Uterus (tissue), 4 donors: ENCODE measurements at places on chromosomes 1 and 21. TPM values are rescaled to one million over a fixed set of nuclear protein-coding genes. Genes with fewer than 3 reads are reported as not detected.

GRCh38 chr1:116485071-116485735, 85.6 kb downstream of the CD58 start:
- no peaks in the 10 kb centered on the region for H3K27me3 ChIP-seq
- no peaks in the 10 kb centered on the region for H3K36me3 ChIP-seq
- H3K4me1 ChIP-seq = no peaks in the 10 kb centered on the region
- DNase-seq = peak; percentile 75

ERG gene
- total RNA-seq = 78.6 TPM

DNA sequence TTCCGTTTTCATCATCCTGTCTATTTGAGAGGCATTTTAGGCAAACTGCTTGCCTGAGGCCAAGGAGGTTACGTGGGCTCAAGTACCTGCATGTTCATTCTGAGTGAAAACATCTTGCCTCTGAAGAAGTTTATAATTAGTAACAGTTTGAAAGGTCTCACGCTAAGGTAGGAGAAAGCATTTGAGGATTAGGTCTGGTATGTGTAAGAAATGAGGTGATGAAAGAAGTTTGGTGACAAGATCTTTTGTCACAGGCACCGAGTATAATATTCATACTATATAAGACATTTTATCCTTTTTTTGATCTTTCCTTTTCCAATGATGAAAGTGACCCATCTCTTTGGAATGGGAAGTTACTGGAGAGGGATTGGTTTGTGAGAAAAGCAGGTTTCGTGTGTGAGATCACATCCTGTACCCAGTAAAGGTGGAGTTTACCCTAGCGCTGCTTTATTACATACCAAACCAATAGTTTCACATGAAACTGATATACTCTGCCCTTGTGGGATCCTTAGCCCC, 98.7 kb upstream of the PDC start:
- H3K27me3 ChIP-seq = no peaks in the 10 kb centered on the region
- no peak overlapping the region for H3K4me3 ChIP-seq
- H3K36me3 ChIP-seq = no peaks in the 10 kb centered on the region
- no peaks in the 10 kb centered on the region for H3K4me1 ChIP-seq

DNA sequence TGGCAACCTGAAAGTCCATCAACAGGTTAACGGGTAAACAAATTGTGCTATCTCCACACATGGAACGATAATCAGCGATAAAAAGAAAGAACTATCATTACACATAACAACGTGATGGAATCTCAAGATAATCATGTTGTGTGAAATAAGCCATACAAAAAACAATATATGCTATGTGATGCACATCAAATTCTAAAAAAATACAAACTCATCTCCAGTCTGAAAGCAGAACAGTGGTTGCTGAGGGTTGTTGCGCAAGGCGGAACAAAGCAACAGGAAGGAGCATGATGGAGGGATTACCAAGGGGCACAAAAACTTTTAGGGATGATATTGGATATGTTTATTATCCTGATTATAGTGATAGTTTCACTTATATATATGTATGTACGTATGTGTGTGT, 324.8 kb downstream of the VAV3 start:
- no peaks in the 10 kb centered on the region for H3K4me1 ChIP-seq
- DNase-seq = no peak
- H3K36me3 ChIP-seq = no peaks in the 10 kb centered on the region
- no peaks in the 10 kb centered on the region for H3K27me3 ChIP-seq
- no peak overlapping the region for H3K4me3 ChIP-seq

- no peak overlapping the region for H3K4me3 ChIP-seq
- no peak for DNase-seq
- no peaks in the 10 kb centered on the region for H3K27me3 ChIP-seq
Observed at GRCh38 chr1:94660994-94661393, 119.4 kb upstream of the F3 start.

DNA sequence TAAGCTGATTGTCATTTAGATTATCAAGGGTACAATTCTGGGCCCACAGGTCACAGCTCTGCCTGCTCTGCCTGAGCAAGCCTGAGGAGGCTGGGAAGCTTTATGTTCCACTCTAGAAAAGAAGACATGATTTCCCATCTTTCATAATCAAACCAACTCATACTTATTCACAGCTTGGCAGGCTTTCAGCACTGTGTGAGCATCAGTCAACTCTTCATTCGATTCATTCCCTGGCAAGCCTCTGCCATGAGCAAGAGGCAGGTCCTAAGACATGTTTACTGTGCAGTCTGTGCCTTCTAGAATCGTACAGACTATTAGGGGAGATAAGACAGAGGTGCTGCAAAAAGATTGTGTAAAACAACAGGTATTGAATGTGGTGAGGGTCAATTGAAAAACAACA, 24.5 kb upstream of the KIRREL1 start:
- peak overlapping the region; percentile 10 for H3K27ac ChIP-seq
- H3K36me3 ChIP-seq = no peaks in the 10 kb centered on the region
- no peaks in the 10 kb centered on the region for H3K4me1 ChIP-seq
- H3K4me3 ChIP-seq = no peak overlapping the region
- no peaks in the 10 kb centered on the region for H3K27me3 ChIP-seq
- no peak for DNase-seq

DNA sequence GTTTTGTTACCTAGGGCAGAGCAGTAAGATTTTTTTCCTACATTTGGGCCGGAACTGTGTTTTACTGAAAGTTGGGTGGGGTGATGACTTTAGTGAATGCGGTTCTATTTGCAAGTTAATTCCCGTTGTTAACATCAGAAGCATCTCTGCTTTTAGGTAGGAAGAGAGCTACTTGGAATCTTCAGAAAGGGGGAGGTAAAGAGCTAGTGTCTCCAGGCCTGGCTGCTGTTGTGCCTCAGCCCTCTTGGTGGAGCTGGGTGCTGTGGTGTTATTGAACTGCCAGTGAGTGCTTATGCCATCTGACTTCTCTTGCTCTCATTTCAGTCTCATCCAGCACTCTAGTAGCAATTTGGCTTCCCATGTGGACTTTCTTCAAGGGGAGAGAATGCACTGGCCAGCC, 3.4 kb downstream of the KDM4A start:
- no peak for DNase-seq
- H3K27me3 ChIP-seq = no peaks in the 10 kb centered on the region
- no peaks in the 10 kb centered on the region for H3K4me1 ChIP-seq
- H3K36me3 ChIP-seq = no peaks in the 10 kb centered on the region
- H3K4me3 ChIP-seq = no peak overlapping the region

LAMC2 gene
- total RNA-seq = 2.8 TPM

CD101 gene
- total RNA-seq = 2.1 TPM

GRCh38 chr1:56097713-56098112, 481.6 kb downstream of the PLPP3 start:
- no peak overlapping the region for H3K27ac ChIP-seq
- no peaks in the 10 kb centered on the region for H3K36me3 ChIP-seq
- no peaks in the 10 kb centered on the region for H3K27me3 ChIP-seq

ETV3L gene
- total RNA-seq = not detected

DNA sequence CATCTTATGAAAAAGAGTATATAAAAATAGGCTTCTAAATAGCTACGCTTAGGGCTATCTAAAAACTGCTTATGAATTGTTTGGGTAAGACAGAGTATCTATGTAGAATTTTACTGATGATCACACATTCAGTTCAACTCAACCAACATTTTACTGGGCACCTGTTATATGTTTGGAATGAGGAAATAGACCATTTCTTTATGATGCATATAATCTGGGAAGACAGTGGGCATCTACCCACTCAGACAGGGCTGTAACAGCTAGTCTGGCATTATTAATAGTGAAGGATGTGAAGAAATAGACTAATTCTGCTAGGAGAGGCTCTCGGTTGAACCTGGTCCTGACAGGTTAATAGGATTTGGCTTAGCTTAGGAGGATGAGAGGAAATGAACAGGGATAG, 56.9 kb downstream of the TIAM1 start:
- H3K36me3 ChIP-seq = no peaks in the 10 kb centered on the region
- H3K27ac ChIP-seq = no peak overlapping the region
- H3K4me3 ChIP-seq = no peak overlapping the region
- no peaks in the 10 kb centered on the region for H3K27me3 ChIP-seq
- no peaks in the 10 kb centered on the region for H3K4me1 ChIP-seq

DNA sequence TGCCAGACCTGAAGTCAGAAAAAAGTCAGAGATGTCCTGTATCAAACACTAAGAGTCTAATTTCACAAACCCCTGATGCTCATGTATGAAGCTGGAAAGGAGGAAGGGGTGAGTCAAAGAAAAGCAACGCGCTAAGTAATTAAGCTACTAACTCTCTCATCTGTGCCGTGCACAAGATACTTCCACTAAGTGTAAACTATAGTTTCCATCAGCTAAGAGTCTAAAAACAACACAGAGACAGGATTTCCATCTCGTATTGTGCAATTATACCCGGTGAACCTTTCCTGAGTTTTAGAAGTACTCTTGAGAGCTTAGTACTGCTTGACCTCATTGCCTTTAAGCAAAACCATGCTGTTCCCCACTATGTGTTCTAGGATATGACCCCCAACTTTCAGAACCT, 19.0 kb downstream of the DNALI1 start:
- no peak overlapping the region for H3K27ac ChIP-seq
- H3K36me3 ChIP-seq = no peaks in the 10 kb centered on the region
- no peak overlapping the region for H3K4me3 ChIP-seq
- no peak for DNase-seq
- no peaks in the 10 kb centered on the region for H3K27me3 ChIP-seq

DNA sequence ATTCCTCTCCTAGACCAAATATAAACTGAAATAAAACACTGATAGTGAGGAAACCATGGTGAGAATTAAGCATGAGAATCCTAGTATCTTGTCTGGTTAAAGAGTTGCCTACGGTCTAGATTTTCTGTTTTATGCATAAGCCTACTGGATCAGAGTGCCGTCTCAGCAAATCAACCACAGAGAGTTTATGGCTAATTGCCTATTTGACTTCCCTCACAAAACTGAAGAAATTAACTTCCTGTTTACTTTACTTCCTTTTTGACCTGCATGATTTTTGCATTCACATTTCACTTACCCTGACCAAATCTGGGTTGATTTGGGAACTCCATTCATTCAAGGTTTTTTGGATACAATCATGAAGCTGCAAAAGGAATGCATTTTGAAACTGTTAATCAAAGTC, 5.0 kb downstream of the GCLM start:
- peaks cover 10% of the 10 kb centered on the region for H3K4me1 ChIP-seq
- no peak for DNase-seq
- H3K4me3 ChIP-seq = no peak overlapping the region
- no peaks in the 10 kb centered on the region for H3K27me3 ChIP-seq

- H3K36me3 ChIP-seq = no peaks in the 10 kb centered on the region
- no peaks in the 10 kb centered on the region for H3K4me1 ChIP-seq
- no peak overlapping the region for H3K4me3 ChIP-seq
Observed at GRCh38 chr21:37063433-37063832, 9.4 kb downstream of the PIGP start.

OXCT2 gene
- total RNA-seq = not detected

GRCh38 chr1:59188413-59189213, 108.3 kb upstream of the FGGY start:
- H3K4me3 ChIP-seq = no peak overlapping the region
- no peaks in the 10 kb centered on the region for H3K4me1 ChIP-seq
- H3K27ac ChIP-seq = no peak overlapping the region
- H3K36me3 ChIP-seq = no peaks in the 10 kb centered on the region
- DNase-seq = no peak
- H3K27me3 ChIP-seq = no peaks in the 10 kb centered on the region

GRCh38 chr1:6591222-6591621, 11.4 kb downstream of the ZBTB48 start:
- no peaks in the 10 kb centered on the region for H3K36me3 ChIP-seq
- no peak overlapping the region for H3K27ac ChIP-seq
- no peaks in the 10 kb centered on the region for H3K4me1 ChIP-seq
- no peak for DNase-seq
- no peak overlapping the region for H3K4me3 ChIP-seq
- no peaks in the 10 kb centered on the region for H3K27me3 ChIP-seq

DNA sequence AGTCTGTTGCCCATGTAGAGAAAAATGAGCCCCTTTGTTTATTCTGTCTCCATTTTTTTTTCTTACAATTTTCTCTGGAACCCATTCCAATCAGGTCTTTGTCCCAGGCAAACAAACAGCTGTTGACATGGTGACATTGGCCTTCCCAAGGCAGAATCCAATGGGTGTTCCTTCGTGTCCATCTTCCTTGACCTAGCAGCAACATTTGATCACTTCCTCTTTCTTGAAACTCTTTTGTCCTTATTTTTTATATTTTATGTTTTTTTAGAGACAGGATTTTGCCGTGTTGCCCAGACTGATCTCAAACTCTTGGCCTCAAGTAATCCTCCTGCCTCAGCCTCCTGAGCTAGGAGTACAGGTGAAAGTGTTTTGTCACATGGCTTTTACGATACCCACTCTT, 65.4 kb upstream of the CACNA1E start:
- no peak overlapping the region for H3K27ac ChIP-seq
